ENCODE measurements at places on chromosomes 2 and 18. TPM values are rescaled to one million over a fixed set of nuclear protein-coding genes. Genes with fewer than 3 reads are reported as not detected.

PSD4 gene
- 19.2 TPM for total RNA-seq

- no peak for DNase-seq
Observed at GRCh38 chr18:55479656-55480420, 108.2 kb downstream of the TCF4 start.

- no peak for DNase-seq
Observed at GRCh38 chr2:176686328-176686727, 417.1 kb downstream of the MTX2 start.

LINC00305 gene
- not detected for total RNA-seq

DNA sequence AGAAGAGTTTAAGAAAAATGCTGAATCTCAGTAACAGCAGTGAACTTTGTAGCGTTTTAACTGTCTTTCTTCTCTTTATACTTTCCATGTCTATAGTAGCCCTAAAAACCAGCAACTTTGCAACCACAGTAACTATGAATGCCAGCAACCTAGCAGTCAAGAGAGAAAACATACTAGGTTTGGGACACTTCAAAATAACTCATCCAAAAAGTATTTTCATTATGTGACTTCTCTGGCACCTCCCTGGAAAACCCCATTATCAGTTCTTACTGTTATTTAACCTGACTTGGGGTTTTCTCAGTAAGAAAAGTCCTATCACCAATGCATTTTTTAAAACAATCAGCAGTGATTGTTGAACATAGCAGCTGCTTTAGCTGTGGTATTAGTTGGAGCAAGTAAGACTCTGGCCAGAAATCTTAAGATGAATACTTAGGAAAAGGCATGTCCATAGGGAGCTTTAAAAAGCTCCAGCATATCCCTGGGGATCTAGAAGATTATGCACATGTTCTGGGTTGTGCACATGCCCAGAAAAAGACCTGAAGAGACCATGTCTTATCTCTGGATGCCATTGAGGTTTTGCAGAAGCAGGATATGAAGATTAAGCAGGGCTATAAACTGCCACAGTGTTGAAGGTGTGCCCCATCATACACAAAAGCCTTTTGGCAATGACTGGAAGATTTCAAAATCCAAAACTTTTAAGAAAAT, 411.3 kb downstream of the CMPK2 start:
- no peak for DNase-seq

DNA sequence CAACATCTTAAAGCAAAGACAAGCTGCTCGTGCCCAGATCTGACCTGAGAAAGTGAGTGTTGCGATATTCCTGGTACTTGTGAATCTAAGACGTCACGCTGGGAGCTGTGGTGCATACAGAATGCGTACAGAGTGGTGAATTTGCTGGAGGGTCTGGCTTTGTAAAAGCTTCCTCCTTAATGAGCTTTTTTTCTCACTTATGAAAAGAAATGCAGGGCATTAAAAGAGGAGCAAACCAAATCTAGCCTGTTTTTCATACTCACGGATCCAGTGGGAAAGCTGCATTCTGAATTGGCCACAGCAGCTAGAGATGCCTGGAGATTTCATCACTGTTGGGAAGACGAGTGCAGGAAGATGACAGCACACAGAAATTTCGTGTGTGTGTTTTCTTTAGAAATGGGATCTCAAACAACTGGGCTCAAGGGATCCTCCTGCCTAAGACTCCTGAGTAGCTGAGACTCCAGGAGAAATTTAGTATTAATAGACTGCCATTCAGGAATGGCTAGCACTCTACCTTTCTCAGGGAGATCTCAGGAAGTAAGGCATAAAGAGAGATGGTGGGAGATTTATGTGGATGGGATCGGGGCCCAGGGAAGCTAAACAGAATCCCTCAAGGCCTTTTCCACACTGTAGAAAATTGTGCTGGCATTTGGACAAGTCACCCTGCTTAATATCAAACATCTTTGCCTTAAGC, 181.3 kb downstream of the ALPK2 start:
- no peak for DNase-seq

SCN3A gene
- 0.18 TPM for total RNA-seq

DNA sequence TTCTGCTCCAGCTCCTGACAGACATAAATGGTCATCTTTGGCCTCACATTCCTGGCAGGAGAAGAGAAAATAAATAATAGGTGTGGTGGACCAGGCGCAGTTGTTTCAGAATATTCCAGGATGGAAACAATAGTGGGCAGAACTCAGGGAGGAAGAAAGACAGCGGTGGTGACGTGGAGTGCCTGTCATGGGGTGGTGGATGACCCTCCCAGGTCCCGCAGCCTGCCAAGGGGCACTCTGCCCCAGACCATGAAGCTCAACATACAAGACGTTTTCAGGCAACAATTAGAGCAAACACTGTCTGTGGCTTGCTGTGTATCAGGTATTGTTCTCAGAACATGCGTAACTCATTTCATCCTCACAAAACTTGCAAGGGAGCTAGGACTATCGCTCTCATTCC, 50.9 kb downstream of the TFCP2L1 start:
- no peak for DNase-seq

DNA sequence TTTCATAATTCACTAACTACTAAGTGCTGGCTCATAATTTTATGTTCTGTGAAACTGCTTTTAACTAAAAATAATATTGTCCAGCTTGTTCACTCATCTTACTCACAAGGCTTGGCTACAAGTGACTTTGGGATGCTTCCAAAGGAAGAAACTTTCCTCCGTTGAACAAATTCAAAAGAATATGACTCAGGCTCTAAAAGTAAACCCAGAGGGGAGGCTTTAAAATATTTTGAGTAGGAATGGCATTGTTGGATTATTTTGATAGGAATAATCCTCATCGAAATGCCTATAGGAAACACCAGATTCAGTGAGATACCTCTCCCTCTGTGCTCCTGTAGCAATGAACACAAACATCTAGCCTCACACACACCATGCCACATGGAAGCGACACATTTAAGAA, 25.2 kb upstream of the TLK1 start:
- no peak for DNase-seq

- peak; percentile 21 for DNase-seq
Observed at GRCh38 chr18:13376841-13377351, 158.3 kb downstream of the LDLRAD4 start.

EHD3 gene
- total RNA-seq: 26.9 TPM

MYO7B gene
- 0.23 TPM for total RNA-seq

GRCh38 chr2:22817197-22817596, 567.8 kb upstream of the KLHL29 start:
- peak; percentile 58 for DNase-seq

CIB4 gene
- 2.5 TPM for total RNA-seq

UPP2 gene
- 0.06 TPM for total RNA-seq

DNA sequence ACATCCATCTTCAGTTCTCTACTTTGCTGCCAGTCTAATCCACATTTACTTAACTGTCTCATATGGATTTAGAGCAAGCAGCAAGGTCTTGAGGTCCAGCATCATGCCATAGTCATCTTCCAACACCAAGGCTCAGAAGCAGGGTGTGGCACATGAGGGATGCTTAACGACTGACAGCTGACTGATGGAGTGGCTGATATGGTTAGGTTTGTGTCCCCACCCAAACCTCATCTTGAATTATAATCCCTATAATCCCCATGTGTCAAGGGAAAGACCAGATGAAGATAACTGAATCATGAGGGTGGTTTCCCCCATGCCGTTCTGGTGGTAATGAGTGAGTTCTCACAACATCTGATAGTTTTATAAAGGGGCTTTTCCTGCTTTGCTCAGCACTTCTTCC, 257.3 kb downstream of the NBAS start:
- no peak for DNase-seq
